ENCODE measurements at places on chromosomes 13 and 19.

DNA sequence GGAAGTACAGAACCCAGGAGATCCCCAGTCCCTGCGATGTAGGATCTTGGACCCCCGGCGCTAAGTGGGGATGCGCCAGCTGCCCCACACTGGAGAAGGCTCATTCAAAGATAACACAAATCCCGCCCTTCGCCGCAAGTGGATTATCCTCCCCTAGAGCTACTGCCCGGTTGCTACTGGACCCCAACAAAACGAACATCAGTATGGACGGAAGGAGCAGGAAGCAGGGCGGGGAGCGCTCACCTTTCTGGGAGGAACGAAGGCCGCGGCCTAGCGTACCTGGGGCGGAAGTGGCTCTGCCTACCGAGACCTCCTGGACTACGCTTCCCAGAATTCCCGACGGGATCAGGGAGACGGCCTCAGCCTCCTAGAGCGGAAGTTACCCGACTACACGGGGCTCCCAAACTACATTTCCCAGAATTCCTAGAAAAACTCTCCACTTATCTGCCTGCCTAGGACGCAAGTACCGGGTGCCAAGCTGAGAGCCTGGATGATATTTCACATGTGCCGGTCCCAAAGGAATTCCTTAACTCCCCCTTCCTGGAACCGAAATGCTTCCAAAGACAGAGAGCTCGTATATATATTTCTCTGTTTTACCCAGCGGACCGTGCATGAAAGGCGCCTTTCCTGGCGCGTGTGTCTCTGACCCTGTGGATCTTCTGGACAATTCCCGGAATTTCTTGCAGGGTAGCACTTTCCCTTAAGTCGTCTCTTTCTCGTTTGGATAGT is at the start of gene ZNF112:
Gene ZNF112 (minus strand): TSS at position 298 of the 729 bp plus-strand sequence. CDS start 16,141 bp downstream, outside the sequence.
- peak; percentile 87 for DNase-seq

DNA sequence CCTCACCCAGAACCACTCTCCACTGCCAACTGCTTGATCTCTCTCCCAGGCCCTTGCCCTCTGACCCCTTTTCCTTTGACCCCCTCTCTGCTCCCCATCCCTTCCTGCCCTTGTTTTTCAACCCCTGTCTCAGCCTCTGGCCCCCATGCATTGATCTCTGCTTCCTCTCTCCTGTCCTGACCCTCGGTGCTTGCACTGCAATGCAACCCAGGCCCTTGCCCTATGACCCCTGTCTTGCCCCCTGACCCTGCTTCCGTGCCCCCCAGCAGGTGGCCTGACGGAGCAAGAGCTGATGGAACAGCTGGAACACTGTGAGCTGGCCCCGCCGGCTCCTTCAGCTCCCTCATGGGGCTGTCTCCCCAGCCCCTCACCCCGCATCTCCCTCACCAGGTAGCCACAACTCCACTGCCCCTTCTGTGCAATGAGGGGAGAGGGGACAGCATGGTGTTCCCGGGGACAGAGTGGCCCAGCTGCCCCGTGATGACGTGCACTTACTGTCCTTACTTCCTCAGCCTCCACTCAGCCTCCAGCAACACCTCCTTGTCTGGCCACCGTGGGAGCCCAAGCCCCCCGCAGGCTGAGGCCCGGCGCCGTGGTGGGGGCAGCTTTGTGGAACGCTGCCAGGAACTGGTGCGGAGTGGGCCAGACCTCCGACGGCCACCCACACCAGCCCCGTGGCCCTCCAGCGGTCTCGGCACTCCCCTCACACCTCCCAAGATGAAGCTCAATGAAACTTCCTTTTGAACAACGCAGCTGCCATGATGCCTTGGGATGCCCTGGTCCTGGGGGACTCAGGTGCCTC is 10.5 kb upstream of the LTBP4 start:
- DNase-seq: no peak

- DNase-seq: no peak
Measured at GRCh38 chr13:110008816-110009215, 222.4 kb upstream of the IRS2 start.

GRCh38 chr13:26619358-26619757 is 61.9 kb downstream of the WASF3 start:
- peak; percentile 28 for DNase-seq

DNA sequence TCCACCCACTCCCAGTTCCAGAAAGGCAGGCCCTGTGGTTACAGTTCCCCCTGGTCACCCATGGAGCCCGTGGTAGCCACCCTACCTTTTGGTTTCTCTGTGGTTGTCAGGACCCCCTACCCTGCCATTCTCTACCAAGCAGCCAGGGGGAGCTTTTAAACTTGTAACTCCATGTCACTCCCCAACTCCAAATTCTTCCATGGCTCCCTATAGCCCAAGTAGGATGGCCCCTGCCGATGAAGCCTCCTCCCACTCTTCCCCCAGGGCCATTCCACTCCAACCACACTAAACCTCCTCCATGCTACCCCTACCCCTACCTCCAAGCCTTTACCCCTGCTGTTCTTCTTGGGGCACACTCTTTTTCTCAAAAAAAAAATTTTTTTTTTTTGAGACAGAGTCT is 2.2 kb downstream of the S1PR2 start:
- peak; percentile 73 for DNase-seq

DNA sequence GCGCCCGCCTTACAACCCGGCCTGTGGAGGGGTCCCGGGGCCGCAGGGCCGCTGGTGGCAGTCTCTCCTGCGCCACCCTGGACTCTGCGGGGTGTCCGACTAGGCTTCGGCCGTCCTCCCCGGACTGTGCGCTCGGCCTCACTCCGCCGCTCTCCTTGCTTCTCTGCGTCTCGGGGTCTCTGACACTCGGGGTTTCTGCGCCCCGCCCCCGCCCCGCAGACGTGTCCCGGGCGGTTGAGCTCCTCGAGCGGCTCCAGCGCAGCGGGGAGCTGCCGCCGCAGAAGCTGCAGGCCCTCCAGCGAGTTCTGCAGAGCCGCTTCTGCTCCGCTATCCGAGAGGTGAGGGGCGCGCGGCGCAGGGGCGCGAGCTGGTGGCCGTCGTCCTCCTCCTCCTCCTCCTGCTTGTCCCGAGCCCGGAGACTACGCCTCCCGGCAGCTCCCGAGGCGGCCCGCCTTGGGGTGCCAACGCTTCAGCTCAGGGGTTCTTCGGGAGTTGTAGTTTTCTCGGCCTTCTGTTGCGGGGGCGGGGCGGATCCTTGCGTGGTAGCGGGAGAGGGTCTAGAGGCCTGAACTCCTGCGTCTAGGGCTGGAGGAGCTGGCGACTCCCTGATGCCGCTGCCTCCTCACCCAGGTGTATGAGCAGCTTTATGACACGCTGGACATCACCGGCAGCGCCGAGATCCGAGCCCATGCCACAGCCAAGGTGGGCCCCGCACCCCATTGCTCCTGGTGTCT is 627 bp downstream of the LIN7B start:
- DNase-seq: peak; percentile 80
